ENCODE measurements at places on chromosomes 3 and 15. TPM values are rescaled to one million over a fixed set of nuclear protein-coding genes. Genes with fewer than 3 reads are reported as not detected.

Gene ALG1L2
- 0.59 TPM for total RNA-seq

DNA sequence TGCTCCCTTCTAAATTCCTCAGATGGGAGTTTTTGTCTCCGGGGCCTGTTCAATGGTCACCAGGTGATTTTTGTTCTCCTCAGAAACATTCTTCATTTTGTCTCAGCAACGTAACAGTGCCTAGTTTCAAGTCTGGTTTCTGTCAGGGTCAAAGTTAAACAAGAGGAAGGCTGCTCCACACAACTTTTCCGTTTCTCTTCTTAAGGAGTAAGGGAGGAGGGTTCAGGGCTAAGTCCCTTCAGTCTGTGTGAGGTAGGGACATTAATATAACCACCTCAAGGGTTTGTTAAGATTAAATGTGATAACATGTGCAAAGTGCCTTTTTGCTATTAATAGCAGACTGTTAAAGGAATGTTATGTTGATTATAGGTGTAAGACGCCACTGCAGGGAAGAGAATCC lies 41.8 kb downstream of the HOMER2 start:
- no peak for DNase-seq

- DNase-seq = no peak
These were observed 180.7 kb upstream of the TTC14 start for GRCh38 chr3:180421221-180421620.

DNA sequence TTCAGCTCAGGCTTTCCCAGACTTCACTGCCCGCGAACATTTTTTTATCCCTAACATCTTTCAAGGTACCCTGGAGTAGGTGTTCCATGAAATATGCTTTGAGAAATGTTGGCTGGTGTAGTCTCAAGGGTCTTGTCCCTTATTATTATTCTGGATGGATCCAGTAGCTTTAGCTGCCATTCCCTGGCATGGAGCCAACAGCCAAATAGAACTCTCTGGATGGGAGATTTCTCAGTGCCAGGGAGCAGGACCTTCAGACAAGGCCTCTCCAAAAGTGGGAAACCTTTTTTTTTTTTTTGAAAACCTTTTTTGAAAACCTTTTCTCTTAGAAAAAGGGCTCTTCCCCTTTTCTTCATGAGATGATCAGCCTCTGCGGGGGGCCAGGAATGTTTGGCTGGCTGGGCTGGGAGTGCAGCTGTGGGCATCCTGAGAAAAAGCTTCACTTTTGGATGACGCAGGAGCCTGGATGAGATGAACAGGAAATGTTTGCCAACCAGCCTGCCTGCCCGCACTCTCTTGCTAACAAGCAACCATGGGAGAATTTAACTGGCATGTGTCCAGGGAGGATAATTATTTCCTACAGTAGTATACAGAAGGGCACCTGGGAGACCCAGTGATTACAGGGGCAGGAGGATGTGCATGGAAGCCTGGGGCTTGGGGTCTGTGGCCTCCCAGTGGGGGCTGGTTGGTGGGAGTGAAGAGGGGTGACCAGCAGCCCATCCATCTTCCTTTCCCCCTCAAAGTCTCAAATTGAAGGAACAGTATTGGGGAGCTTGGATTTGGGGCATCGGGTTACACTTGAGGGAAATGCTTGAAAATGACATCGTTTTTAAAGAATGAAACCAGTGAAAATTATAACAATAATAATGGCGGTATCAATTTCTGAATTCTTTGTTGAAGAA lies 109.1 kb upstream of the LRIG1 start:
- DNase-seq = peak; percentile 88

DNA sequence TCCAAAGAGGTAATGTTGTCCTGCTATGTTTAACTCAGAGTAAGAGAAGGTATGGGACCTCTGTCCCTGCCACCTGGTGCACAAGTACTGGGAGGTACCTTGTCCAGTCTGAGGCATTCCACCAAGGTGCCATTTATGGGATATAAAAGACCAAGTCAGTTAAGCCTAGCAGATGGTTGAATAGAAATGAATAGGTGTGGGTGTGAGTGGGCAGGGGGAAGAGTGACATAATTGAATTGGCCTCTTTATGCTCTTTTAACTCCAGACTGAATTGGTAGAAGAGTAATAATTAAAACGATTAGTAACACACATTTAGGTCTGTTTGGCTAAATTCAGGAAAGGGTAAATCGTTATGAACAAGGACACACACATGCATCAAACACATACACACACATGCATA lies 562 bp downstream of the ADGRG7 start:
- no peak for DNase-seq

- no peak for DNase-seq
These were observed 81.6 kb upstream of the MDFIC2 start for GRCh38 chr3:70393881-70394612.

- no peak for DNase-seq
These were observed 35.4 kb downstream of the PRR20G start for GRCh38 chr3:127252446-127252845.

DNA sequence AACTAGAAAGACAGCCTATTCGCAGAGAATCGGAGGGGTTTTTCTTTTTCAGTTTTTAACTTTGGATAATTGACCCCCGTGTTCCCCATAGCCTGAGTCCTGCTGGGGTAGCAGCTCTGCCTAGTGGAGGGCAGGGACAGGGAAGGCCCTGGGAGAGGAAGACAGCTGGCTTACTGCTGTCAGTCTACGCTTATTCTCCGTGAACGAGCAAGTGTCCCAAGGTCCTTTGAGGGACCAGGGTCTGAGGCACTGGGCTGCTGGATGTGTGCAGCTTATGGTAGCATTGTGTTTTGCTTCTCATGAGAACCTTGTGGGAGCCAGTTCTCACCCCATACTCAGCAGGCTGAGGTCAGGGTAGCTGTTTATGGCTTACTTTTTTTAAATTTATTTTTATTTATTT lies 3.0 kb downstream of the LIMD1 start:
- DNase-seq = no peak

GRCh38 chr3:42852441-42852840 lies 23.2 kb downstream of the CYP8B1 start:
- no peak for DNase-seq

DNA sequence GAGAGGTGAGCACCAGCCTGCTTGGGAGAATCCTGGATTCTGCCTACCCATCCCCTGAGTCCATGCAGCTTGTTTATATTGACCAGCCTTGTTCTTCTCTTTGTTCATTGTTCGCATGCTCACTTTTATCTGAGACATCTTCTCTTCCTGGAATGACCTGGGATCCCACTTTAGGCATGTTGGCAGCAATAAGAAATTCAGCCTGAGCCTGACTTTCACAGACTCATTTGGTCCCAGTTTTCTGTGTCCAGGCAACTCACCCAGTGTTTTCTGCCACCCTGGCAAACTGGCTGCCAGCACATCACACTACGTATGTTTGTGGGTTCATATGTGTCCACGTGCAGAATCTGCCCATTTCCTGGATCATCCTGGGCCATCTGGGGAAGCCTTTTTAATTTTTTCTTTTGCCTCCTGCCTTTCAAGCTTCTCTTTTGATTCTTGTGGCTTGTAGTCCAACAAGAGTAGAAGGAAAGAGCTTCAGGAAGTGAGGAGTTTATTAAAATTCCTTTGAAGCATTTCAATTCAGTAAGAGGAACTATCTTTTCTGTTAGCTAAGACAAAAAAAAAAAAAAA lies 199.9 kb downstream of the FNDC3B start:
- DNase-seq = no peak

DNA sequence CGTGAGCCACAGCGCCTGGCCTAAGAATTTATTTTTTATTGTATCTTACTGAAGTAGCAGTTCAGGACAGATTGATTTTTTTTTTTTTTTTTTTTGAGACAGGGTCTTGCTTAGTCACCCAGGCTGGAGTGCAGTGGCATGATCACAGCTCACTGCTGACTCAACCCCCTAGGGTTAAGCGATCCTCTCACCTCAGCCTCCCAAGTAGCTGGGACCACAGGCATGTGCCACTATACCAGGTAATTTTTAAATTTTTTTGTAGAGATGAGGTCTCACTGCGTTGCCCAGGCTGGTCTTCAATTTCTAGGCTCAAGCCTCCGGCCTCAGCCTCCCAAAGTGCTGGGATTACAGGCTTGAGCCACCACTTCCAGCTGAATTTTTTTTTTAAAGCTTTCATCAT lies 99.8 kb upstream of the HERC1 start:
- DNase-seq = no peak

GRCh38 chr3:187736418-187736871 lies 8.8 kb downstream of the BCL6 start:
- no peak for DNase-seq

Gene SPESP1
- not detected for total RNA-seq

DNA sequence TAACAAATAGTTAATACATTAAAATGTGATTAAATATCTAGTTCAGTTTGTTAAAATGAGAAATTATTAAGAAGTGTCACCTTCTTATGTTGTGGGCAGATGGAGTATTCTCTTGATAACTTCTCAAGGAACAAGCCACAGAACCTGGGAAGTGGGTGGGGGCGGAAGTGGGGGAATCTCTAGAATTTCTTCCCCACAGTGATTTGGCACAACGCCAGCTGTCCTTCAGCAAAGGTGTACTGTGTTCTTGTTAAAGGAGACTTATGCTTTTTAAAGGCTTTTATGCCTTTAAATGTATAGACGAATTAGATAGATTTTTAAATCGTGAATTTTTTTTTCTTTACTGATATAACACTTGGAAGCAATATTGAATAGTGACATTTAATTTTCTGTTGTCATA lies 42.4 kb downstream of the SEC22A start:
- no peak for DNase-seq

GRCh38 chr3:111392894-111393398 lies 149.1 kb upstream of the CD96 start:
- DNase-seq = no peak

DNA sequence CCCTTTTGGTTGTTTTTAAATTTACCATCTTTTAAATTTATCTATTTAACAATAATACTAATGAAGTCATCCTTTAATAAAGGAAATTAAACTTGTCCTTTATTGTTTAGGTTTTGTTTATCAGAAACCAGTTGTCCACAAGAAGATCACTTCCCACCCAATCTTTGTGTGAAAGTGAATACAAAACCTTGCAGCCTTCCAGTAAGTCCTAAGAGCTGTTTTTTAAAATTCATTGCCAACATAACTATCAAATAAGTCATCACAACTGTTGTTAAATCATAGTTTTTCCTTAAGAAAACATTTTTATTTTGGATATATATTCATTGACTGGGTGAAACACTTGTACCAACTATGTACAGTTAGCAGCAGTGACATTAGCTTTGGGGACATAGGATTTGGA lies 59.4 kb downstream of the CALML4 start:
- DNase-seq = no peak

- DNase-seq = no peak
These were observed 241.7 kb upstream of the MDFIC2 start for GRCh38 chr3:70554170-70554569.

Gene CASR
- not detected for total RNA-seq

Gene CCR9
- not detected for total RNA-seq

Gene SLC22A14
- not detected for total RNA-seq

GRCh38 chr3:107833043-107833442 lies 257.8 kb downstream of the CD47 start:
- no peak for DNase-seq

DNA sequence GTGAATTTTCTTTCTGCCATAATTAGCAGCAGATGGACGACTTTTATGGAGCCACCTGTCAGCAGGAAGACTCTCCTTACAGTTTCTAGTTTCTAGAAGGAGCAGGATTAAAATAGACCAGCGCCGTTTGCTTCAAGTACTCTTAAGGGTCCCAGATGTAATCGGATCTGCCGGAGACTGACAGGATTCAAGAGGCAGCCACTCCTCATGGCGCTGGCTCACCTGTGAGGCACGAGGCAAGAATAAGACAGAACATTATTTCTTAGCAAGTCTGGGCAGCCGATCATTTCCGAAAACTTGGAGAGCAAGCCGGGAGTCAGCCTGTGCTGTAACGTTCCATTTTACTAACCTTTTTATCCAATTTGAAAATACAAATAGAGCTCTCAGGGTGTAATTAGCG lies 410.4 kb upstream of the RORA start:
- no peak for DNase-seq

DNA sequence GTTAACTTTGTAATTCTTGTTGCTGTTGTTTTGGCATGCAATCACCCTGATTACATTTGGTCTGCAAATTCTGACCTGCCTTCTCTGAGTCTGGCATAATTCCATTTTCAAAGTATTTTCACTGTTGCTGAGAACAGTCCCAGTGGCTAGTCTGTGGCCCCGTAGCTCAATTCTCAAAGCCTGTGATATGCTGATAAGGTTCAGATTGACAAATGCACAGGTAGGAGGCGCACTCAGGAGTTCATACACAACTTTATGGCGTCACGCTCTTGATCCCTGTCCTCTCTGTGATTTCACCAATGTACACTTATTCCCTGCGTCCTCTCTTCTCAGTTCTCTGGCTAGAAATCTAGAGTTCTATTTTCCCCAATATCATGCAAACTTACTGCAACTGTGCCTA lies 376.6 kb upstream of the SLCO3A1 start:
- DNase-seq = no peak

GRCh38 chr15:38129531-38130204 lies 123.0 kb upstream of the SPRED1 start:
- peak; percentile 50 for DNase-seq

DNA sequence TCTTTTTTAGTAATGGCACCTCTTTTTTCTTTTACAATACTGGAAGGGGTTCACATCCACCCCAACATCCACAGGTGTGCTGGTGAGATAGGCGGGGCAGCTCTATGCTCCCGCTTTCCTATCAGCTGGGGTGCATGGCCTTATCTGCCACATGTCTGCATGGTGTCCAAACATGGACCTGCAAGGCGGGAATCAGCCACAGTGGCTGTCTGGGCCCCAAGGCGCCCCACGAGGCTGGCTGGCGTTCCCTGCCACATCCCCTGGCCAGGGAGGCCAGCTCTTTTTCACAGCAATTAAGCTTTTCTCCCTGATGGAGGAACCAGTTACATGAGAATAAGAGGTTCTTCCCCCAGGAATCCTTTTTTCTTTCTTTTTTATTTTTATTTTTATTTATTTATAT lies 30.9 kb upstream of the GOLGA6L2 start:
- no peak for DNase-seq

GRCh38 chr15:93233710-93234109 lies 144.7 kb upstream of the RGMA start:
- no peak for DNase-seq

- DNase-seq = no peak
These were observed 50.2 kb upstream of the MME start for GRCh38 chr3:155029941-155030340.

Gene ZBTB47
- 4.4 TPM for total RNA-seq

DNA sequence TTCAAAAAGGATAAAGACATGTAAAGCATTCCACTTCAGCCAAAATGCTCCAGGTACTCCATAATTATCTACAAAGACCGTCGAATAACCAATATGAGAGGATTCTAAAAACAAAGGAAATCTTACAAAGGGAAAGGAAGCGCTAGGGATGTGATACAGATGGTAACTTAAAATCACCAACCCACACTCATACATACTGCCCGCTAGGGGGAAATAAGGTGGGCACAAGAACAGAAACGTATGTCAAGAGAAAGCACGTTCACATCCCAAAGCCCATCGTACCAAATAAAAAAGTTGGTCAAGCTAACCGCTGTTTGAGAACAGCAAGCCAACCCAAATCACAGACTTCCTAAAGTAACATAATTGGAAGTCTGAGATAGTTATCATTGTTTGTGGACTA lies 429.4 kb downstream of the SHQ1 start:
- DNase-seq = no peak

All from neural progenitor cell (in vitro differentiated cells).